Stimulated activated CD4-positive, alpha-beta T cell treated with anti-CD3 and anti-CD28 coated beads, TNF-alpha, amount 100 ng/mL, for 1 hour (primary cell): ENCODE measurements at places on chromosomes 1 and 21.

GRCh38 chr1:167881069-167881468 lies 32.9 kb downstream of the ADCY10 start:
- DNase-seq, result no peak

- DNase-seq, result no peak
These were observed 306.4 kb downstream of the HHAT start for GRCh38 chr1:210635108-210635507.

- DNase-seq, result peak; percentile 66
These were observed 95.3 kb downstream of the PIK3R3 start for GRCh38 chr1:46036894-46037839.

DNA sequence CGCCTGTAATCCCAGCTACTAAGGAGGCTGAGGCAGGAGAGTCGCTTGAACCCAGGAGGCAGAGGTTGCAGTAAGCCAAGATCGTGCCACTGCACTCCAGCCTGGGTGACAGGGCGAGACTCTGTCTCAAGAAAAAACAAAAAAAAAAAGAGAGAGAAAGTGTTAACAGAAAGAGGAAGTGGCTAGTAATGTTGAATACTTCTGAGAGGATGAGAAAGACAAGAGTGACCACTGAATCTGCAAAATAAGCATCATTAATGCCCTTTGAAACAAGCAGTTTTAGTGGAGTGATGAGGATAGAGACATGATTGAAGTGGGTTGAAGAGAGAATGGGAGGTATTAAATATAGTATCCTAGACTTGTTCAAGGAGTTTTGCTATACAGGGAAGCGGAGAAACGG lies 11.7 kb downstream of the MPZ start:
- DNase-seq, result no peak

GRCh38 chr1:228459091-228459993 lies 27.8 kb upstream of the RNF187 start:
- no peak for DNase-seq

GRCh38 chr1:47711848-47712492 lies 274.1 kb downstream of the FOXD2 start:
- no peak for DNase-seq

- DNase-seq, result no peak
These were observed 14.0 kb upstream of the ZNF697 start for GRCh38 chr1:119662034-119662437.
